CD4-positive, alpha-beta T cell treated with Interleukin-6 for 4 hours (primary cell): ENCODE measurements at places on chromosomes 2 and 18.

GRCh38 chr2:73993376-73993775 is 8.7 kb downstream of the TET3 start:
- DNase-seq: no peak

DNA sequence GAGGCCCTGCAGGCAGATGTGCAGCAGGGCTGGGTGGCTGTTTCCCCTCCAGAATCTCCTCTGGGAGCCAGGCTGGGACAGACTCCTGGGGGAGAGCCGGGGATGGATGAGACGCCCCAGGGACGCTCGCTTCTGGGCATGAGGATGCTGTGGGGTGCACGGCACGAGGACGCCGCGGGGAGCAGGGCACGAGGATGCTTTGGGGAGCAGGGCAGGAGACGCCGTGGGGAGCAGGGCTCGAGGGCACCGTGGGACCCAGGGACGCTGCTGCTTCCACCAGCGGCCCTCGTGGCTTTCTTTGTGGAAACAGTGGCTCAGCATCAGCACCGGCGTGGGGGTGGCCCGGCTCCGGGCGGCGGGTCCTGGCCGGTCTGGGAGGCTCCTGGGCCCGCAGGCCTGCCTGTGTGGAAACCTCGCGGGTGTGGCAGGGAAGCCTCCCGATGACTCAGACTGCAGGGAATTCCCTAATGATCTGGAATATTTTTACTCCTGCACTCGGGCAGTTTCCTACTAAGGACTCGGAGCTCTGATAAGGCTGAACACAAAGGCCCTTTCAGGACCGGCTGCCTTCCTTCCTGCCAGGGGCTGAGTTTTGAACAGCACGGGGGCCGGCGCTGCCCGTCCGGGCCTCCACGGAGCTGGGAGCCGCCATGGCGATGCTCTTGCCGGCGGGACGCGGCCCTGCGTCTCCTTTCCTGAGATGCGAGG is 62.6 kb downstream of the NFATC1 start:
- DNase-seq: no peak

GRCh38 chr18:60663060-60663989 is 290.8 kb upstream of the MC4R start:
- no peak for DNase-seq

DNA sequence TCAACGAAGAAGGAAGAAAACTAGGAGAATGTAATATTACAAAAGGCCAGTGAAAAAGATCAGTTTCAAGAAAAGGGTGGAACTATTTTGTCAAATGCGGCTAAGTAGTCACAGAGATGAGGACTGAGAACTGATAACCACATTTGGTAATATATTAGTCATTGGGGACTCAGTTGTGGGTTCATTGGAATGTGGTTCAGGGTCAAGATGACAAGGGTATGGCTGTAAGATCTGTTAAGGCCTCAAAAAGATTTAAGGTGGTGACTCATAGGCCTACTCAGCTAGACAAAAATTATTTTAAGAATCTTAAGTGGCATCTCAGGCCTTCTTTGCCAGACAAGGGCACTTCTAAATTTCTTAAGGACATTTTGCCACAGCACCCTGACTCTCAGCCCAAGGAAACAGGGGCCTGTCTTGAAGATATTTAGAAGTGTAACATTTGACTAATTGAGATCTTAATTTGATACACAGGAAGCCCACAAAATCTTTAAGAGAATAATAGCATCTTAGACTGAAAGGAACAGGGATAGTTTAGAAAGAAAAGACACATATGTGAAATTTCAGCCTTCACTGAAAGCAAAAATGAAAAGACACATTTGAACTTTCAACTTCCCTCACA is 81.3 kb downstream of the STRADB start:
- no peak for DNase-seq

DNA sequence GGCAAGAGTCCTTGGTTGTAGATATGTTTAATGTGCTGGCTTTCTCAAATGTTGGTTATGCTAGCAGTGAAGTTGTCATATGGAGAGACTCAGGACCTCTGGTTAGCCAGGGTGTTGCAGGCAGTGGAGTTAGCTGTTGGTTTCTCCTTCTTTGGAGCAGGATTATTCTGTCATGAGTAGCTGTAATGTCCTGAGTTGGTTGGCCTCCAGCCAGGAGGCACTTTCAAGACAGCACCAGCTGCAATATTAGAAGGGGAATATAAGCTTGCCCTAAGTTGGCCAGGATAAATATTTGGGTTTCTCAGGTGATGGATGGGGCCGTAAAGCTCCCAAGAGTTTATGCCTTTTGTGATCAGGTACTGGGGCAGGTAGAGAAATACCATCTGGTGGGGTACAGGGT is 65.5 kb downstream of the MSTN start:
- DNase-seq: no peak

DNA sequence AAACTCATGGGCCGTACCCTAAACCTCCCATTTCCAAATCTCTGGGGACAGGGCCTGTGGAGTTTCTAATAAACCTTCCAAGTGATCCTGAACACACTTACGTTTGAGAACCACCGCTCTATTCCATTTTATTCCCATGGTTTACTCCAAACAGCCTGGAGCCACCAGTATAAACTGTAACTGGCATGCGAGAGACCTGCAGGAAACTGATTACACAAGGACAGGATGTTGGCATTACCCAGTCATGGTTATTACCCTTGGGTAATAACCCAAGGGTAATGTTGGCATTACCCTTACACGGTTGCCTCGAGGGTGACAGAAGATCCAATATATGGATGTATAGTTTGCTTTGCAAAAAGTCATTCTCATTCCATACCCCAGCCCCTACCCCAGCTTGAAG is 37.0 kb upstream of the YPEL5 start:
- no peak for DNase-seq

GRCh38 chr2:228072669-228073068 is 108.8 kb downstream of the SPHKAP start:
- no peak for DNase-seq

- no peak for DNase-seq
Measured at GRCh38 chr2:202121532-202122162, 48.6 kb downstream of the KIAA2012 start.

- no peak for DNase-seq
Measured at GRCh38 chr2:148604927-148605326, 39.6 kb upstream of the EPC2 start.

DNA sequence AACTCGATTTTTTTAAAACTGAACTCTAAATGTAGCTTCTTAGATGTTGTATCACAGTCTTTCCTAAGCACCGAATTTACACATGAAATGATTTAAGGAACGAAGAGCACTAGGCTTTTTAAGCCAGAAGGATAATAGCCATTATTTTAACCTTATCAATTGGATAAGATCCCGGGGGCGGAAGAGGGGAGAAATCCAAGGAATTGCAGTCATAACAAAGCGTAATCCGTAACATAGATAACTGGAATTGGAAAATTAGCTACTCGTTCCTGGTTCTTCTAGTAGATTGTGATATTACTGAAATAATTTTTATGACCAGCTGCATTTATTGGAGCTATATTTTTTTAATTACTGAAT is 988 bp upstream of the KANSL1L start:
- DNase-seq: no peak

GRCh38 chr2:116489944-116490343 is 1324.5 kb upstream of the DDX18 start:
- no peak for DNase-seq

- DNase-seq: no peak
Measured at GRCh38 chr18:65544701-65545100, 206.1 kb upstream of the CDH7 start.

GRCh38 chr2:110732422-110733413 is at the start of gene ACOXL:
Gene ACOXL (plus strand): TSS chr2:110732573. CDS start chr2:110768390, 35,817 bp downstream.
- peak; percentile 16 for DNase-seq

- DNase-seq: no peak
Measured at GRCh38 chr2:208594642-208595385, 188.2 kb downstream of the PTH2R start.

- DNase-seq: no peak
Measured at GRCh38 chr2:172655838-172656573, 79.6 kb upstream of the RAPGEF4 start.
